ENCODE measurements at places on chromosomes 2 and 18.

- DNase-seq, result no peak
Observed at GRCh38 chr2:15893085-15893484, 47.3 kb upstream of the MYCN start.

GRCh38 chr2:88831792-88832248, 140.3 kb downstream of the RPIA start:
- DNase-seq, result no peak

DNA sequence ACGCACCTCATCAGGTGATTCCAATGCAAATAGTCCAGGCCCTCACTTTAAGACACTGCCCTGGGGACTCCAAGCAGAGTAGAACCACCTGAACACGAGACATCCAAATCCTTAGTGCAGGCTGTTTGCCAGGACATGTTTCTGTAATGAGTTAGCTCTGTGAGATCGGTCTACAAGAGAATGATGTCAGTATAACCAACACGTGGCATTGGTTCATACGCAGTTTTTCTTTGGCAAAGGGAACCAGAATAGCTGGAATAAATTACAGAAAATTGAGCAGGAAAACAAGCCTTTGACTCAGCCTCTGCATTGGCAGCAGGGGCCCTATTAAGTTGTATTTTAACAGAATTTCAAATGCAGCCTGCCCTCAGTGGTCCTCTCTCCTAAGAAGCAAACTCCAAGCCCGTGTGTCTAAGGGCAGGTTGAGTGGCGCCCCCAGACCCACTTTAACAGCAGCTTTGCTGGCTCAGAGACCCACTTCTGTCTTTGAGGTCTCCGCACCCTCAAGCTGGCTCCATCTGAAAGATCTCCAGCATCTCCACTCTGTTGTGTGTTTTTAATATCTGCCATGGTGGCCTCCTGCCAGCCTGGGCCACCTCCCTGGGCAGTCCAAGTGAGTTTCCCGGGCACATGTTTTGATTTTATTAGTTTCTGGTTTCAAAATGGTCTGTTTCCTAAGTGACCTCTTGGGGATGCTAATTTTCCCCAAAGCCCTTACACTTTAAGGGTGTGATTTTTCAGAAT, 61.3 kb downstream of the ALPK2 start:
- DNase-seq, result no peak

GRCh38 chr2:214775971-214776370, 33.5 kb downstream of the BARD1 start:
- DNase-seq, result no peak

DNA sequence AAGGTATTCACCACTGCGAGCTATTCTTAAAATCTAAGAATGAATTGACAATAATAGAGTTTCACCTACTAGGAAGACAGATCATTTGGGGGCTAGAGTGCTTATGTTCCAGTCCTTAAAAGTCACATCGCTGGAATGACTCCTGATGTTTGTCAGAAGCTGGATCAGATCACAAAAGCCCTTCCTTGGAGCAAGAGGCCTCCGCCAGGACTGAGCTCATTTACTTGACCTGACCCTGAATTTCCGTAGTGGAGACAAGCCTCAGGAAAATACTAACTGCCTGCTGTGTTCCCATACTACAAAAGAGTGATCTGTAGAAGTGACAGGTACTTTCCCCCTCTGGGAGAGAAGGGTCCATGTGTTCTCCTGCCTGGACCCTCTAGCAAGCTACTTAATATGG, 483.9 kb downstream of the DPP10 start:
- DNase-seq, result no peak

DNA sequence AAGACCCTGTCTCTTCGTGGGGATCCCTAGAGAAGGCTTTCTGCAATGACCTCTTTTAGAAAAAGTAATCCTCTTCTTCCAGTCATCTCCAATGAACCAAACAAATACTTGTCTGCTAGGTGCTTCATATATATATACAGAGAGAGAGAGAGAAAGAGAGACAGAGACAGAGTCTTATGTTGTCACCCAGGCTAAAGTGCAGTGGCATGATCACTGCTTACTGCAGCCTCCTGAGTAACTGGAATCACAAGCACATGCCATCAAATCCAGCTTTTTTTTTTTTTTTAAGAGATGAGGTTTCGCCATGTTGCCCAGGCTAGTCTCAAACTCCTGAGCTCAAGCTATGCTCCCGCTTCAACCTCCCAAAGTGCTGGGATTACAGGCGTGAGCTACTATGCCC, 18.6 kb upstream of the PKDCC start:
- no peak for DNase-seq

- no peak for DNase-seq
Observed at GRCh38 chr2:60033325-60033724, 520.1 kb downstream of the BCL11A start.

DNA sequence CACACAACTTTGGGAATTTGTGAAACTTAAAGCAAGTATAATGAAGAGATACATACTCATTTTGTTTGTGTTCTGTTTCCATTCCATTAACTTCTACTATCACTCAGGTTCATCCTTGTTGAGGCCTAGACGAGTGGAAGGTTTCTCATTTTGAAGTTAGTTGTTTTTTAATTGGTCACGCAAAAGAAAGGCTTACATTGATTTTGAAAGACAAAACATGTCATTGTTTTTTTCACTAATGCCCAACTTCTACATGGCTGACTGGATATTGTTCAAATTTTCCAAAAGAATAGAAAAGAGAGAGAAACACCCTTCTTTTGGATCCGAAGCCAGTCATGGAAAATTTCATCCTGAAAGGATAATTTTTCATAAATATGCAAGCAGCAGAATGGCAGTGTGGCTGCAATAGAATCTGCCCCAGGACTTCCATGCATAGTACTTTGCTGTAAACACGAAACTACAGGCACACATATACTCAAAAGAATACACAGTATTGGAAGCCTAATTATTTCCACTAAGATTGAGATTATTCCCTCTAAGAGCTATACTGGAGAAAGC, 27.4 kb downstream of the PRKCE start:
- no peak for DNase-seq

GRCh38 chr2:196851088-196851487, 41.9 kb upstream of the C2orf66 start:
- no peak for DNase-seq

GRCh38 chr2:115574667-115575066, 1132.2 kb downstream of the DPP10 start:
- DNase-seq, result no peak

DNA sequence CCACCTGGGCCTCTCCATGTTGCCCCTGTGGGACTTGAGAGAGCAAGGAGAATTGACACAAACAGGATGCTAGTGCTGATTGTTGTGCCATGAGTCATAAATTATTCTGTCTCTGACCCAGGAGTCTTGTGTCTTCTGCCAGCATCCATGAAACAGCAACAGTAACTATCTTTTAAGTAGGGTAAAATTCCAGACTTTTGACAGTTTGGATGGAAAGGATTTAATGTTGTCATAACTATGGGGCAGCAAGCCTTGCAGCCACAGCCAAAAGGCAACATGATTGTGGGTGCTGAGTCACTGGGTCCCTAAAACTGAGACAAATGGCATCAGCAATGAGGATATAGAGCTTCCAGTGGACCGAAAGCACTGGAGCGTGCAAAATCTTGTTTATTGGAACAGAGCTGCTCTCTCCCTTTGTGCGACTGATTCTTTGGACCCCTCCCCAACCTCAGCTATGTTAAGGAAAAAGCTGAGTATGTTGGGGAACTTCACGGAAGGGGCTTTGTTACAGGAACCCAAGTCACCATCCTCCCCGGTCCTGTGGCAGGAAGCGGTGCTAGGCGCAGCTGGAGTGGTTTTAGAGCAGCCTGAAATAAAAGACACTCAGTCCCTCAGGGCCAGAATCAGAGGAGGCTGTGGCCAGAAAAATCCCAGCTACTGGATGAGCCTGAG, 9.6 kb upstream of the ITPRIPL1 start:
- DNase-seq, result no peak

DNA sequence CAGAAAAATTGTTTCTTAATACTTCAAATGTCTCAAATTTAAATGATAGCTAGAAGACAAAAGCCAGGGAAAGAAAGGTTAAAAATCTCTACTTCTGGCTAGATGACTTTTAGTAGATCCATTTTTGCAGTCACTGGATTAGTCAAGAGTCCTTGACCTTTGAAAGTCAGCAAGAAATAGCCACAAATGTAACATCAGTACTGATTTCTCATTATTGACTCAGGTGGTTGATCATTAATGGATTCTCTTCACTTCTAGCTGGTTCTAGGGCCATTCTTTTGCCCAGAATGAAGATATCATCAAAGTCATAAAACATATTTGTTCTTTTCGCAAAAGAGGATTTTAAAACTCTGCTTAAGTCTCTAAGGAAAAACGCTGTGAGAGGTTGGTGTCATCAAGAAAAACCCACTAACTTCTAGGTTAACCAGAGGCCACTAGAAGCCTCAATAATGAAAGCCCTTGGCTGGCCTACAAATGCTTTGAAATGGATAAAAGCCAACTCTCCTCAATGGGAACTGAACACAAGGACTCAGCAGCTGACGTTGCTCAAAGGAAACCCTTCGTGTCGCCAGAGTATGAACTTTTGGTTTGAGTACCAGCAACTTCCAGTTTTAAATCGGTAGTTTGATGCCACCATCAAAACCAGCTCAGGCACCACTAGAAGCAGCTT, 66.3 kb downstream of the IRS1 start:
- DNase-seq, result no peak

- no peak for DNase-seq
Observed at GRCh38 chr2:6927186-6927585, 10.0 kb downstream of the RNF144A start.

- DNase-seq, result no peak
Observed at GRCh38 chr2:202023198-202023903, 10.3 kb upstream of the FZD7 start.

DNA sequence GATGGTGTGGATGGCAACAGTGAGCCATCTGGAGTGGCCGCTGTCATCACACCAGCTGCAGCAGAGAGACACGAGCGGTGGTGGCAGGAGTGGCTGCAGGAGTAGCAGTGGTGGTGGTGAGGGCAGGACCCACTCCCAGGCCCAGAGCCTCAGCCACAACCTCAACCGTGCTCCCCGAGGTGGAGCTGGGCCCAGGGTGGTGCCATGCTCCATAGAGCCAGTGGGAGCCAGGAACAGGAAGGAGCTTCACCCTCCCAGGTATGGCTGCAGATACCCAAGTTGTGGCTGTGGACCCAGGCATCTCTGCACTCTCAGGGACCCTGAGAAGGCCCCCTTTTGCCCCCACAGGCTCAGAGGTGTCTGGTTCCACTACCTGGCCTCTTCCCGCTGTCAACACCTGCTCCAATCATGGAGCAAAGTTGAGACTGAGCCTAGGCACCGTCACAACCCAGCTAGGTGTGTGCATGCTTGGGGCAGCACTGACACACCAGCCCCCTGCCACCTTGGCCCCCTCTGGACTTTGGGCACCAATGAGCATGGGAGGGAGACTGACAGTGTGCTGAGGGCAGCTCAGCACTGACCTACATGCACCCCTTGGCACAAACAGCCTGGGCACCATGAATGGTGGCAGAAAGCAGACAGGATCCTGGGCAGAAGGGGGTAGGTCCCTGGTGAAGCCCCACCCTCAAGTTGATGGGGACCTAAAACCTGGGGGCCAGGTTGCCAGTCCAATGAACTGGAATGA, 188.9 kb downstream of the NDUFA10 start:
- DNase-seq, result no peak

DNA sequence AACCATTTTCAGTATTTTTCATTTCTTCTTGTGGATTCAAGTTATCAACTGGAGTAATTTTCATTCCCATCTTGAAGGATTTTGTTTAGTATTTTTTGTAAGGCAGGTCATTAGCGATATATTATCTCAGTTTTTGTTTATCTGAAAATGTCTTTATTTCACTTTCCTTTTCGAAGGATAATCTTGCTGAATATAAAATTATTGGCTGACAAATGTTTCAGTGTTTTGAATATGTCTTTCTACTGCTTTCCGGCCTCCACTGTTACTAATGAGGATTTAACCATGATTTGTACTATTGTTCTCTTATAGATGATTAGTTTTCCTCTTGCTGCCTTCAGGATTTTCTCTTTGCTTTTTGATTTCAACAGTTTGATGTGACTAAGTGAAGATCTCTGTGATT, 58.3 kb upstream of the ZNF396 start:
- no peak for DNase-seq

DNA sequence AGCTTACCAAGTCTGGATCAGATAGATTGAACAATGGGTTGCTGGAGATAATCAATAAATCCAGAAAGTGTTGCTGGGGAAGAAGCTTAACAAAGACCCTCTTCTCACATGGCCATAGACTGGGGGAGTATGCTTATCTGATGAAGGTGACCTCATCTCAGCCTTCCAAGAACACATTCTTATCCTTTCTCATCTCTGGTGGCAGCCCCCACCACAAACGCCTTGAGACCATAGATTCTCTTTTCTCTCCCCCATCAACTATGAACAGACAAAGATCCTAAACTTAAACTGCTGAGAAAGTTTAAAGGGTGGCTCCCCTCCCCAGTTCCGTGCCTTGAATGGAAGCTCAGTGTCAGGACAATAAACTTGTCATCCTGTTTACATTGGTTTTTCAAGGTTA, 428.7 kb upstream of the TRIB2 start:
- no peak for DNase-seq

DNA sequence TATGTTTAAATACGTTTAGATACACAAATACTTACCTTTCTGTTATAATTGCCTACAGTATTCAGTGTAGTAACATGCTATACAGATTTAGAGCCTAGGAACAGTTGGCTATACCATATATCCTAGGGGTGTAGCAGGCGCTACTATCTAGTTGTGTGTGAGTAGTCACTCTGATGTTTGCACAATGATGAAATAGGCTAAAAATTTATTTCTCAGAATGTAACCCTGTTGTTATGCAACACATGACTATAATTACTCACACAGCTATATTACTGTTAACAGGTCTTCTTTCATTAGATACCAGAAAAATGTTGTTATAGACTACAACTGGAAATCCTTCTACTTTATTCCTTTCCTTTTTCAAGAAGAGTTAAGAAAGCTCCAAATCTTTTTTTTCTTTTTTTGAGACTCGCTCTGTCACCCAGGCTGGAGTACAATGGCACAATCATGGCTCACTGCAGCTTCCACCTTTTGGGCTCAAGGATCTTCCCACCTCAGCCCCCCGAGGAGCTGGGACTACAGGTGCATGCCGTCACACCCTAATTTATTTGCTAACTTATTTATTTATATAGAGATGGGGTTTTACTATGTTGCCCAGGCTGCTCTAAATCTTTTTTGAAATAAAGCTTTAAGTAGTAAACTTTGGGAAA, 48.5 kb downstream of the C2orf74 start:
- DNase-seq, result no peak

Measured in activated T-cell treated with anti-CD3 and anti-CD28 coated beads for 1 hour (primary cell).